ENCODE measurements at places on chromosomes 7 and 10.

GRCh38 chr10:114483575-114483974 is 79.3 kb upstream of the AFAP1L2 start:
- no peak for DNase-seq

GRCh38 chr10:29826801-29827450 is 192.2 kb upstream of the SVIL start:
- DNase-seq: no peak

DNA sequence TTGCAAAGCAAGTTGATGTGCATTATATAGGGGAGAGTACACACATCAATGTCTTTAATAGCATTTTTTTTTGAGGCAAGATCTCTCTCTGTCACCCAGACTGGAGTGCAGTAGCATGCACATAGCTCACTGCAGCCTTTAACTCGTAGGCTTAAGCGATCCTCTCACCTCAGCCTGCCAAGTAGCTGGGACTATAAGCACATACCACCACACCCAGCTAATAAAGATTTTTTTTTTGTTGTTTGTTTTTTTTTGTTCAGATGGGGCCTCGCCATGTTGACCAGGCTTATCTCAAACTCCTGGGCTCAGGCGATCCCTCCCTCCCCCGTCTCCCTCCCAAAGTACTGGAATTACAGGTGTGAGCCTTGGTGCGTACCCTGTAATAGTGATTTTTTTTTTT is 1.5 kb downstream of the UMAD1 start:
- no peak for DNase-seq

- no peak for DNase-seq
Observed at GRCh38 chr10:118209215-118209614, 132.9 kb downstream of the FAM204A start.

- DNase-seq: no peak
Observed at GRCh38 chr7:65809259-65809981, 63.5 kb upstream of the VKORC1L1 start.

- no peak for DNase-seq
Observed at GRCh38 chr7:74101061-74101681, 17.6 kb downstream of the LIMK1 start.

- DNase-seq: no peak
Observed at GRCh38 chr7:39199006-39199405, 221.3 kb downstream of the POU6F2 start.

- DNase-seq: peak; percentile 29
Observed at GRCh38 chr10:27819781-27820531, 74.3 kb upstream of the MKX start.

DNA sequence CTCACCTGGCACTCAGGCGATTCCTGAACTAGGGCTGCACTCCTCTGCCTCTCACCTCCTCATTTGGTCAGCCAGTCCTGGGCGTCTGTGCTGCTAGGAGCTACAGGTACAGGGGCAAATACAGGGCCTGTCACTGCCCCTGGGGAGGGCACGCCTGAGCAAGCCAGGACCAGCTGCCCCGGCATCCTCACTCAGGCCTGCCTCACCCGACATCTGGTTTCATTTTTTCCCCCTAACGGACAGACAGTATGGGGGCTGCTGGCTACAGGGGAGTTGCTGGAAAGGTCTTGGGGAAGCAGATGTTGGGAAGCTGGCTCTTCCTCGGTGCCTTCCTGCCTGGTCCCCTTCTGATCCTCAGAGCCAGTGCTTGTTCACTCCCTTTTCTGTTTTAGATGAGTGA is 77.3 kb upstream of the PPIF start:
- no peak for DNase-seq

GRCh38 chr7:51316666-51317581 is at the start of gene COBL:
Gene COBL (minus strand): TSS chr7:51316809. CDS start chr7:51316633, 176 bp downstream.
- no peak for DNase-seq

DNA sequence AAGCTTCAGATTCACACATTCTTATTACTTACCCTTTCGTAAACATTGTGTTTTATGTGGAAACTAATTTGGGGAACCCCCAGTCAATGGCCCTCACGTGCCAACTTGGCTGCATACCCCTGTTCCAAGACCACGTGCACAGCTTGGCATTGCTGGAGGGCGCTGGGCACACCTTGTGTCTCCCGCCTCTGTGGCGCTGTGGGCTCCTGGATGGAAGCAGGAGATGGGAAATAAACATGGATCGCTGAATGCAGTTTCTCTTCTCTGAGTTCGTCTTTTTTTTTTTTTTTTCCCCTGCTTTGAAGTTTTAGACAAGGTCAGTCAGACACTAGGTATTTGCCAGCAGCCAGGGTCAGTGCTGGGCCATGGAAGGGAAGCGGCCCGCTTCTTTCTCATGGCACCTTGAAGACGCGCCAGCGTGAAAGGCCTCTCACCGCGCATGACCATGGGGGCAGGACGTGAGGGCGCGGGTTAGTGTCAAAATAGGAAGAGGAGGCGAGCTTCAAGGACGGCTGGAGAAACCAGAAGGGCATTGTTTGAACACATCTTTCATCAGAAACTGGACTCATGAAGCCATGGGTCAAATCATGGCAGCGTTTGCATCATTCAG is 27.3 kb downstream of the BNIP3 start:
- DNase-seq: no peak
